Breast epithelium (tissue), 4 donors: ENCODE measurements at places on chromosomes 5 and 9.

DNA sequence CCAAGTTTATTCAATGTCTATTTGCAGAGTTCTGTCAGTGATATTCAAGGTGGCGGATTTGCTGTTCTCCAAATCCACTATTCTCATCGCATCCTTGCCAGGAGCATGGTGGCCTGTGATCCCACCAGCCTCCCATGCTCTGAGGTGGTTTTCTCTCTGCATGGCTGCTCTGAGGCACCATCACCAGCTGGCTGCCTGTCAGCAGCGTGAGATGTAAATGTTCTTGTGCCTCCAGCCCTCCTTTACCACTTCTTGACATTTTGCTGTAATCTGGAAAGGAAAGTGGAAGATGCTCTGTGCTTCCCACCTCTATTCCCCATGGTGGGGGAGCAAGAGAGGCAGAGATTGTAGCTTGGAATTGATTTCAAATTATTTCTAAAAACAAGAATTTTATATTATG lies 293.6 kb upstream of the SLC24A2 start:
- H3K36me3 ChIP-seq: no peaks in the 10 kb centered on the region
- DNase-seq: no peak
- no peak overlapping the region for H3K27ac ChIP-seq

DNA sequence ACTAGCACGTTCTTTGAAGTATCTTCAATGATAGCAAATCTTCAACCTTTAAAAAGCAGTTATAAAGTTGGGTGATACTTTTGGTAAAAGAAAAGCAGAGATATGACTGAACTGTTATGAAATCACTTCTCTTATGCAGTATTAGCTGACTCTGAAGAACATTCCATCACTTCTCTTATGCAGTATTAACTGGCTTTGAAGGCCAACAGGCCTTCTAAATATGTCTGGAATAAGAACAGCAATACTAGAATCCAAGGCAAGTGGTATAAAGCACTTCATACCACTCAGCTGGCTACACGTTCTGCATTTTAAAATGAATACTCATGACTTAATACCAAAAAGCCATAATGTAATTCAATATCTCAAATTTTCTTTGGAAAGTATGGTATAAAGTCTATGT lies 17.3 kb downstream of the SKIC3 start:
- H3K36me3 ChIP-seq: no peaks in the 10 kb centered on the region
- DNase-seq: no peak
- H3K4me3 ChIP-seq: no peak overlapping the region

DNA sequence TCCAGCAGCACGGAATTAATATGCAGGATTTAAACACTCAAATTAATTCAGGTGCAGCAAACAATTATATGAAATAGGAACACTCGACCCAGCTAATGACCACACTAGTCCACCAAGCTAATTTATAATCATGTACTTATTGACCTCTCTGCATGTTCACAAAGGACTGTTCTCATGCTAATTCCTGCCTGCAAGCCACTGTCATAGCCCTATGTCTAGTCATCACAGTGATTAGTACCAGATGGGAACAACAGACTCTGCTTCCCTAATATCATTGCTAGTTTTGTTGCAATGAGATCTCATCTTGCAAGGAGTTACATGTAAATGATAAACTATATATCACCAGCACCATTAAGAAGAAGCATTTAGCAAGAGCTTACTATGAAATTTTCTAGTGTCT lies 553.0 kb upstream of the GRAMD2B start:
- no peaks in the 10 kb centered on the region for H3K4me1 ChIP-seq
- H3K27me3 ChIP-seq: no peaks in the 10 kb centered on the region
- no peak overlapping the region for H3K27ac ChIP-seq
- DNase-seq: no peak

GRCh38 chr5:104965006-104965405 lies 1402.4 kb upstream of the NUDT12 start:
- no peaks in the 10 kb centered on the region for H3K27me3 ChIP-seq
- no peak overlapping the region for H3K4me3 ChIP-seq
- no peak overlapping the region for H3K27ac ChIP-seq
- no peaks in the 10 kb centered on the region for H3K4me1 ChIP-seq
- no peak for DNase-seq

- H3K27ac ChIP-seq: no peak overlapping the region
- no peak overlapping the region for H3K4me3 ChIP-seq
- peaks cover 7% of the 10 kb centered on the region for H3K4me1 ChIP-seq
- DNase-seq: no peak
Observed at GRCh38 chr5:17187786-17188170, 29.7 kb upstream of the BASP1 start.

- no peaks in the 10 kb centered on the region for H3K36me3 ChIP-seq
- peaks cover 8% of the 10 kb centered on the region for H3K4me1 ChIP-seq
- H3K27me3 ChIP-seq: no peaks in the 10 kb centered on the region
- no peak for DNase-seq
Observed at GRCh38 chr5:14257995-14258403, 114.9 kb downstream of the TRIO start.

DNA sequence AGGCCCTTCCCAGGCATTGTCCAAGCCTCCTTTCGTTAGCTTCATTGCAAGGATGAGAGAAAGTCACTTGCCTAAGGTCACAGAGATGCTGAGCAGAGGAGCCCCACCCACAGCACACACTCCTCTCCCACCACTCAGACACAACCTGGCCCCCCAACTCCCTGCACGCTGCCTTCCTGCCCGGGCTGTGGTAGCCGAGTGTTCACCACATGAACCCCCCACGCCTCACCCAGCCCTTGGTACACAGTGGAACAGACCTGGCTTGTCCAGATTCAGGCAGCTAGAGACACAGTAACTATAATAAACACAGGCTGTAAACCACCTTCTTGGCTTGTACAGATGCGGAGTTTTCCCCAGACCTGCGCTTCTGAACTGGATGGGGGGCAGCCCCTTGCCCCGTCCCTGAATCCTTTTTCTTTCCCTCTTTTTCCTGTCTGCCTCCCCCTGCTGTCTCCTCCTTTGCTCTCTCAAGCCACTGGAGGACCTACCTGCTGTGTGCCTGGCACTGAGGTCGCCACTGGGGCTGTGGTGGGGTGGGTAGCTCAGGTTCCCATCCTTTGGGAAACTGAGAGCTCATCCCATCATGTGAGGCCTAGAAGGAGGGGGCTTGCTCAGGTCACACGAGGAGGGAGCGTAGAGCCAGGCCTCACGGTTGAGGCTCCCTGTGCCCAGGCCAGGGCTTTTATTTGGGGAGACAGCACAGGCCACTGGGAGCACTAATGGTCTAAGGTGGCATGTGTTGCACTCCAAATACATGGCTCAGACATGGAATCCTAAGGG lies 55.7 kb upstream of the SYNPO start:
- H3K4me1 ChIP-seq: no peaks in the 10 kb centered on the region
- H3K27ac ChIP-seq: no peak overlapping the region
- H3K36me3 ChIP-seq: no peaks in the 10 kb centered on the region
- H3K4me3 ChIP-seq: no peak overlapping the region
- no peak for DNase-seq

DNA sequence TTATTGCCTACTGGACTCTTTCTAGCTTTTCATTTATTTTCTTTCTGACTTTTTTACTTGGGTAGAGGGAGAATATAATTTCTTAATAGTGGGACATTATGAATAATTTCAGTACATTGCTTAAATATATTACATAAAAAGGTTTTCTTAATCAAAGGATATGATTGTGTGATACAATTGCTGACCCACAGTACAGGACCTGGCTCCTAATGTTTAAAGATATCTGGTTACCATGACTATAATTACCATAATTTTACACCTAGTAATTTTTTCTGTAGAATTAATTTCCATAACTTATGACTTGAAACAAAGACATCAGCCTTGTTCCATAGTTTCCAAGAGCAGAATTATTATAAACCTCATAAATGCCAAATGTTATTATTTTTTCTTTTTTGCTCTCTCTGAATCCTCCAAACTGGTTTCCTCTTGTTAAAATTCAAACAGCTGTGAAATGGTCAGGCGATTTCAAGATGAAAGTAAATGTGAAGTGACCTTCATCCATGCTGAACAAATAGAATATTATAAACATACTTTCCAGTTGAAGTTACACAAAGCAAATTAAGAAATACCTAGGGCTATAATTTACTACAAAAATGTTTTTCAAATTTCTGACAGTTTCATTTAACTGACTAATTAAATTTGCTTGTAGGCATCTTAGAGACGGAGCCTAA lies 301.2 kb upstream of the TYRP1 start:
- H3K36me3 ChIP-seq: no peaks in the 10 kb centered on the region
- H3K4me3 ChIP-seq: no peak overlapping the region
- DNase-seq: no peak
- H3K4me1 ChIP-seq: no peaks in the 10 kb centered on the region
- H3K27me3 ChIP-seq: no peaks in the 10 kb centered on the region

DNA sequence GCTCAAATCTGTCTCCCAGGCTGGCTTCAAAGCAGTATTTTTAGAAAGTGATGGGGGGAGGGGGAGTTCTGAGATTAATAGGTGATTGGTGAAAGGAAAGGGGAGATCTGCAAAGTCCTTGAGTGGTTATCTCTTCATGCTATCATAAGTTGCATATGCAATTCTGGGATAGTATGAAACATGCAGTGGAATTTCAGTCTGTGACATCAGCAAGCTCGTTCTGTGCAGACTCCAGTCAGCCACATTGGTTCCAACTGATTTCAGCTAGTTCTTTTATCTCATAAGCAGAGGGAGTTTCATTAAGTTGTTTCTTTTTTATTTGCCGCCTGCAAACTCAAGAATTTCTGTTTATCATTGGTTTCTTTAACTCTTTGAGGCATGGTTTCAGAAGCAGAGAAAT lies 180.5 kb upstream of the SH3GL2 start:
- no peaks in the 10 kb centered on the region for H3K4me1 ChIP-seq
- H3K36me3 ChIP-seq: no peaks in the 10 kb centered on the region
- no peak overlapping the region for H3K4me3 ChIP-seq
- H3K27me3 ChIP-seq: no peaks in the 10 kb centered on the region
- DNase-seq: no peak

GRCh38 chr5:126044931-126045565 lies 378.2 kb upstream of the GRAMD2B start:
- no peak overlapping the region for H3K4me3 ChIP-seq
- H3K27ac ChIP-seq: no peak overlapping the region
- DNase-seq: no peak

- DNase-seq: no peak
- no peaks in the 10 kb centered on the region for H3K27me3 ChIP-seq
- no peak overlapping the region for H3K27ac ChIP-seq
- no peak overlapping the region for H3K4me3 ChIP-seq
- H3K36me3 ChIP-seq: no peaks in the 10 kb centered on the region
Observed at GRCh38 chr5:54872810-54873209, 112.6 kb downstream of the ESM1 start.

GRCh38 chr9:121589986-121590385 lies 61.4 kb upstream of the DAB2IP start:
- H3K36me3 ChIP-seq: no peaks in the 10 kb centered on the region
- H3K27ac ChIP-seq: no peak overlapping the region
- H3K27me3 ChIP-seq: no peaks in the 10 kb centered on the region
- no peak for DNase-seq
- no peak overlapping the region for H3K4me3 ChIP-seq
- no peaks in the 10 kb centered on the region for H3K4me1 ChIP-seq

DNA sequence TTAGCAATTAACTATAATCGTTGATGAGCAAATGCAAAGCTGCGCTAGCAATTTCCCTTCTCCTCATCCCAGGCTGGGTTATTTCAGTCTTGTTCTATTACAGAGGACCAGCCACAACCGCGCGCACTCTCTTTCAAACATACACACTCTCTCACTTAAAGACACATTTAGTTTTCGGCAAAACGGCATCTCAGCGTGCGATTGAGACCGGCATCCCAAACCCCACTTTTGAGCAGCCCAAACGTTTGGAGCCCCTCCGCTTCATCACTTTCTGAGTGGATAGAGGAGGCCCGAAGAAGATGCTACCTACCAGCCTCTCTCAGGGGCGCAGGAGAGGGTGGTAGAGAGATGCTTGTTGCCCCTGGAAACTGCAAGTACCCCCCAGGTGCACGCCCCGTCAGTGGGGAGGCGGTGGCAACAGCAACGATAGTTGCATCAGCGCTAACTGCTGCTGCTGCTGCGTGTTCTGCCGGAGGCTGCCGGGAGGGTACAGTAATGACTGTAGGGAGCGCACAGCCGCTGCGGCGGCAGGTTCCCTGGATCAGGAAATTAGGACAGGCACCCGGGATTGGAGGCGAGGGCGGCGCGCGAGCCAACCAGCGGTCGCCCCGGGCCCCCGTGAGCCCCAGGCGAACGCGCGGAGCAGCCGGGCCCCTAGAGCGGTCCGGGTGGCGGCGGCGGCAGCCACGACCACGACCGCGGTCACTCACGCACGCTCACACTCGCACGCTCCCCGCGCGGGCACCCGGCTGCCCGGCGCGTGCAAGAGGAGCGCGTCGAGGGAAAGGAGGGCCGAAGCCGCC lies 467 bp upstream of the VLDLR start:
- peak overlapping the region; percentile 43 for H3K27ac ChIP-seq
- H3K36me3 ChIP-seq: no peaks in the 10 kb centered on the region
- no peaks in the 10 kb centered on the region for H3K27me3 ChIP-seq

DNA sequence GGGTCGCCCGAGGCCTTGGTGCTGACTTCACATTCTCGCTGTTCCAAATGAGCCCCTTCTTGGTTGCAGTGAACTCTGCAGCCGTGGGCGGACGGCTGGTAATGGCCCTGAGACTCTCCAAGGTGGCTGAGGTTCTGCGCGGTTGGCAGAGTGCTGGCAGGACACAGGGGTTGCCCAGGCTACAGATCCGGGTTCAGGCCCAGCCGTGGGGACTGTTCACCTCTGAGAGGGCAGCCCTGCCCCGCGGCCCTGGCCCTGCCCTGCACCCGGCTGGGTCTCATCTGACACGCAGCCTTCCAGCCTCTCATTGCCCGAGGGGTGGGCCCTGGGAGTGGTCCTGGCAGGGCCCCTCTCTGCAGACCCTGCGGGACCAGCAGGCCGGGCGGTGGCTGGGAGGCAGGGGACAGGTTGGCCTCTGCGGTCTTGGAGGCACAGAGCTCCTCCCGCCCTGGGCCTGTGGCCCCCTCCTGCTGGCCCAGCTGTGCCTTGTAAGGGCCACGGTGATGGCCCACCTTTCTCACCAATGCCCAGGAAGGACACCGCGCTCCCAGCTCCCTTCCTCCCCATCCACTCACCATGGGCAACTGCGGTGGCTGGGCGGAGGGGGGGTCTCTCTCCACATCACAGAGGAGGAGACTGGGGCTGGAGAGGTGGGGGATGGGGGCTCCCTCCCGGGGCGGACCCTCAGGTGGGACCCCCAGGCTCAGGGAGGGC lies 51.6 kb downstream of the AHRR start:
- DNase-seq: peak; percentile 16
- peak overlapping the region; percentile 64 for H3K4me3 ChIP-seq
- H3K27ac ChIP-seq: no peak overlapping the region
- peaks cover 6% of the 10 kb centered on the region for H3K4me1 ChIP-seq

DNA sequence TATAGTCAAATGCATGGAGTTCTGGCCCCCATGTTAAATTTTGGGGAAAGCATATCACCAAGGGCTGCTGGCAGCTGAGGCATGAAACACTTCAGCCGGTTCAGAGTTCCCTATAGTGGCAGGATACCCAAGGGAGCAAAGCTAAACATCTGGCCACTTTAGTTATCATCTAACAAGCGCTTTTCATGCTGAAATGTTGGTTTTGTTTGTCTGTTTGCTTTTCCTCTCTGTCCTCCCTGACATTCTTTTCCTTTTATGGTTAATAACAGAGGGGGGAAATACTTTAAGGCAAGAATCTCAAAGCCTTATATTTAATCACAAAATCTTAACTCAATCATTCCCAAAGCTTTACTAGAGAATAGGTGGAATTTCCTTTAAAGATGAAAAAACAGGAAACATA lies 11.9 kb downstream of the APBA1 start:
- no peaks in the 10 kb centered on the region for H3K4me1 ChIP-seq
- no peak for DNase-seq
- no peaks in the 10 kb centered on the region for H3K36me3 ChIP-seq
